Activated naive CD4-positive, alpha-beta T cell treated with anti-CD3 and anti-CD28 coated beads, Interleukin-2, amount 50 U/mL, for 16 hours (primary cell): ENCODE measurements at places on chromosomes 5 and 9.

DNA sequence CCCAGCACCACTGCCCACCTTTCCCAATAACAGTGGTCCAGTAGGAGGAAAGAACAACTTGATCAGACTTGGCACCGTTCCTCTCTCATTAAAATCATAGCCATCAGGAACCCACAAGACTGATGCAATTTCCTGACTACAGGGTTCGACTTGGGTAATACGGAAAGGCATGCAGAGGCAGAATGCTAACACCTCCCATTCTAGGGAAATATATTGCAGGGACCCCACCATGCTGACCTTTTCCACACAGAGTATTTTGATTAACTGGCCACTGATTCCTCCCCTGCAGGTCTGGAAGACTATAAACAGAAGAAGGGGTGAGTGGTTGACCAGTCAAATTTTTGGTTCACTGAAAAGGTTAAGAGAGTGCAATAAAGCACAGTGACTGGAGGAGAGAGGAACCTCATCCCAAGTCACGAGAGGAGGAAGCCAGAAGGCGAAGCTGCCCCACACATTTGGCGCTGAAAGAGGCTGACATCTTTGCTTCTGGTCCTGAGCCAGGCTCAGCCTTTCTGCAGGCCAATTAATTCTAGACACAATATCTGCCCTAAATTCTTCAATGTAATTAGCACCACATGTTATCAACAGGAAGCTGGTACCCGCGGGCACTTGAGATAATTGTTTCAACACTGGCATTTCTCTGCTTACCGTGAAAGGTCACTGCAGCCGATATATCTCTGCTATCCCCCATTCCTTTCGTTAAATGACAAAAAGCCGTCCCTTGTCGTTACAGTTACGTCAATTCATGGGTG, 64.7 kb upstream of the SPOCK1 start:
- DNase-seq = no peak

GRCh38 chr5:2894736-2895135, 143.3 kb upstream of the IRX2 start:
- DNase-seq = no peak

GRCh38 chr5:117252566-117252965, 677.9 kb upstream of the SEMA6A start:
- no peak for DNase-seq

DNA sequence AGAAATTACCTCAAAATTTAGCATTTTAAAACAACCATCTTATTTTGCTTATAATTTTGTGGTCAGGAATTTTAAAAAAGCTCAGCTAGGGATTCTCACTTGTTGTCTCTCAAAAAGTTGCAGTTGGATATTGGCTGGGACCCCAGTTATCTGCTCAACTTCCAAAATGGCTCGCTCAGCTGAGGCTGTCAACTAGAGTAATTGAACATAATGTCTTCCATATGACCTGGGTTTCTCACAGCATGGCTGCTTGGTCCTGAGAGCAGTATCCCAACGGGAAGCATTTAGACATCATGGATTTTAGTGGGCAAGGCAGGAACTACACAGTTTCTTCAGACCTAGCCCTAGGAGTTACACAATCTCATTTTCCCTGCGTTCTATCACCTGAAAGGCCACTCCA, 63.6 kb upstream of the SPEF2 start:
- no peak for DNase-seq

DNA sequence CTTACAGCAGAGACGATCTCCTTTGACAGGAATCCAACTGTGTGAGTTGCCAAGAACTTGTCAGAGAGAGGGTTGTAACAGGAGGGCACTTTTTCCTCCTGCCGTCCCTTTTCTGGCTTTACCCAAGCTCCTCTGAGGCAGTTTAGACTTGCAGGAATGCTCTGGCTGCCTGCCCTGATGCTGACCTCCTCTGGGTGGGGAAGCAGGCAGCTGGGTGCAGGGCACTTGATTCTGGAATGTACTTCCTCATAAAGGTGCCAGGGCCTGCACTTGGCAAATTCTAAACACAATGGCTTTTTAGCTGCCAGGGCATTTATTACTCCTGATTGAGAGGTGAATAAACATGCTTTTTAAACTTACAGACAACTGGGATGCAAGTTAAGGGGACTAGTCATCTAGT, 190.4 kb downstream of the EPB41L4A start:
- no peak for DNase-seq
